Cerebellar cortex (tissue), 1 donor: ENCODE measurements at places on chromosomes 2 and 18.

- DNase-seq, result no peak
Observed at GRCh38 chr2:128594953-128595677, 276.4 kb upstream of the HS6ST1 start.

DNA sequence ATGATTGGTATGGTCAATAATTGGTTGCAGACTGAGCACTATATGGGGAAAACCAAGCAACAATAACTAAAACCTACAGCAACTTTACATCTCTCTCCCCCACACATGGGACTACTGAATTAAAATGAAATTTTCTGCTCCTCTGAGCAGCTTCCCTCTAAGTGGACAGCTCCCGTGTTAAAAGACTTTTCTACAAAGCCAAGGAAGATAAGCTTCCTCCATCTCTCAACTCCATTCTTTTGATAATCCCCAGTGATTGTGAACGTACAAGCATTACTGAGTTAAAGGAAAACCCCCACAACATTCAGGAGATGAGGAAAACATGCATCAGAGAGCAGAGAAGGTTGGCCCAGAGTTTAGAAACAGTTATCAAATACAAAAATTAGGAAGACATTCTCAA, 21.9 kb downstream of the CCBE1 start:
- no peak for DNase-seq

GRCh38 chr2:132670496-132671150, 618 bp upstream of the LYPD1 start:
- DNase-seq, result no peak

GRCh38 chr18:8811115-8811514, 105.8 kb downstream of the MTCL1 start:
- no peak for DNase-seq

DNA sequence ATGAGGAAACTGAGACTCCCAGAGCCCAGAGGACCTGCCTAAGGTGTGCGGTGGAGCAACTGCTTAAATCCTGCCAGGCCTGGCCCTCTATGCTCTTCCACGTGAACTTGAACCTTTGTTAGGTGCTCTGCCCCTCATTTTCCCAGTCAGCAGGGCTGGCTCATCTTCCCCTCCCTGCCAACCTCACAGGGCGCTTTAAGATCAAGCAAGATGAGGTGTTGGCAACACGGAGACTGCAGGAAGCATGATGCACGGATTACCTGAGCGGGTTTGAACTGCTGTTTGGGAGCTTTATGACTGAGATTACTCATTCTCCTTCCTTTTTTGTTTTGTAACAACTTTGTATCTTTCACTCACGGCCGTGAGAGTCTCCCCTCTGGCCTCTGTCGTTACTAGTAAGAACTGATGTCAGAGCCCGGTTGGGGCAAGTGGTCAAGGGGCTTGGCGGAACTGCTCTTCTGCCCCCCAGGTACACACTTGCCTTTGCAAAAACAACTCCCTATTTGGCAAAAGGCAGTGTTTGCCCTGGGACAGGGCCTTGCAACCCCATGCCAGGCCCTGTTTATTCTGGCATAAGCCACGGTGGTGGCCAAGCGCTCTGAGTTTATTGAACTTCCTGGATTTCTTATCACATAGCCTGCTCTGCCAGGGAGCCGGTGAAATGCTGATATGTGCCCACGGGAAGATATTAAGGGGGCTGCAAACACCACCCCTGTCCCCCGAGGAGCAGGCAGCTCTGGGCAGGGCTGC, 127.8 kb downstream of the INHBB start:
- no peak for DNase-seq

DNA sequence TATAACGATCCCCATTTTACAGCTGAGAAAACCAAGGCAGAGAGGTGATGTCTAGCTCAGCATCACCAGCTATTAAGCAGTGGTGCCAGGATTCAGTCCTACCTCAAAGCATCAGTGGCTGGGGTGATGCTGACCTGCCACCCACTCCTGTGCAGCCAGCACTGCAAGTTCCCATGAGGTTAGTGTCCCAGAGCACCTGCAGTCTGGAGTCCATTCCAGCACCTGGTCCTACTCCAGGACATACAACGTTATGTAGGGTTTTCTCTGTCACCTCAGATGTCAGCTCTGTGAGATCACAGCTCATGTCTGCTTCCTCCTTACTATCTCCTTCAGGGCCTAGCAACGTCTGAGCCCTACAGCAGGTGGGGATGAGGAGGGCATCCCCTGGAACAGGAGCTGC, 328.0 kb upstream of the HS6ST1 start:
- DNase-seq, result no peak

DNA sequence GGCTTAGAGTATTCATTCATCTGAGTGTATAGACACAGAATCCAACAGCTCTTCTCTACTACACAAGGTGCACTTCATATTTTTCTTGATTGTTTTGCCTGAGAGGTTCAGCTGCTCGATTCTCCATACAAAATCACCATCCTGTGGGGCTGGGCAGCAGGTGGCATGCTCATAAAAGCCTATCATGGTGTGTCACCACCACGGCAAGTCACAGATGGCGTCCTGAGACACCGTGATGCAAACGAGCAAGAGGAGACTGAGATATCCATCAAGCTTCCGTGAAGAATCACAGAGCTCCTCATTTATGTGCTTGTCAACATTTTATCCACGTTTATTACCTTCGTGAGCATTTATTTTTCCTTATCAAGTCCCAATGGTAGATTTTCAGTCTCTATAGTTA, 22.4 kb upstream of the NRP2 start:
- DNase-seq, result no peak

GRCh38 chr2:113157897-113158753, 15.6 kb upstream of the PSD4 start:
- DNase-seq, result no peak

GRCh38 chr2:159199761-159200465, 86.6 kb downstream of the WDSUB1 start:
- DNase-seq, result no peak

DNA sequence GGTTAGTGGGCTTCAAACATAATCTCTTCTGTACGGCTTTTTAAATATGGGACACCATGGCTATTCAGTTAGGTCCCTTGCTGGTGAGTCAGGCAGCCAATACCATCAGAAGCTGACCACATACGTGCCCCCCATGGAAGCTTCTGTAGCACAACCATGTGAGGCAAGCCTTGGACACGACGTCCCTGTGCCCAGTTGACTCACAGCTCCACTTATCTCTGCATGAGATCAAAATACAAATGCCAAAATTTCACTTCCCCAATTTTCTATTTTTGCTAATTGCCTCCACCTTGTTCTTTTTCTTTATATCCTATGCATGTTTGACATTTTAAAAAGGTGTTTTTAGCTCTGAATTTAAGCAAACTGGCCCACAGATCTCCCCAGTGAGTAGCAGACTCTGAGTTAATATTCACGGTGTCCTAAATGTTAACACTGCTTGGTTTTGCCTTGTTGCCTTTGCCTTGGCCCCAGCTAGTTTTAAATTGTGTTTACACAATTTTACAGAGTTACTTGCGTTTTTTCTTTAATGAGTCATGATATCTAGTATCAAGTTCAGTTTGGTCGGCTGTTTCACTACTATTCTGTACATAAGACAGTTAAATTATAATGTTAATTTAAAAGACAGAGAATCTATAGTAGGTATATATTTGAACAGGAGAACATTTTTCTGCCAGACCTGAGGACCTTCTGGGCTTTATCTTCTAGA, 77.5 kb downstream of the CDCA7 start:
- no peak for DNase-seq

DNA sequence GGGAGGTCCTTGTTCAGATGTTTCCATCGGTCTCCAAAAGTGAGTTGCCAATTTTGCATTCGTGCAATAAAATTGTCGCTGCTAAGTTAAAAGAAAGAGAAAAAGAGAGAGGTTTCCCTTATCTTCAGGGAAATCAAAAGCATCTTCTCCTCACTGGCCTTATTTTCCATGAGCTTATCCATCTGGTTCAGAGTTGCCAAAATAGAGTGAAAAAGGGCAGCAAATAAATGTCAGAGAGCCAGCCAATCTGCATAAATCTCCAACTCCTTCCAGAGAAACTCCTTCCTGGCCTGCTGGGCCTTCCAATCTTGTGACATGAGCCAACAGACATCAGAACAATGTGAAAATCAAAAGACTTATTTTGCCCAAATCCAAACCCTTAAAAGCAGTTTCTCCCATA, 28.4 kb downstream of the PAX3 start:
- DNase-seq, result no peak

DNA sequence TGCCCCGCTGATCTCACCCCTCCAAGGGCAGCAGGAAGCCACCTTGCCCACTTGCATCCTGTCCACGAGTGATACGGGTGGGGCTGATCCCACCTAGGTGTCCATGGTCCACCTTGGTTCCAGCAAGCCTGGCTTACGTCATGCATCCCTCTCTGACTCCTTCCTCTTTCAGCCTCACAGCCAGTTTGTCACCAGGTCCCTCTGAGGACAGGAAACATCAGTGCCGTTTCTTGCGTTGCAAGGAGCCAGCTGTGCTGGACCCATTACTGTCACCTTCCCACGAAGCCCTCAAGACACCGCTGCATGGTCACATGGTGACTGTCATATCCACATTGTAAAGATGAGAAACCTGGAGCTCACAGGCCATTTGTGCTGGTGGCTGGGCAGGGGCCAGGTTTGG, 34.8 kb upstream of the TWIST2 start:
- DNase-seq, result no peak

DNA sequence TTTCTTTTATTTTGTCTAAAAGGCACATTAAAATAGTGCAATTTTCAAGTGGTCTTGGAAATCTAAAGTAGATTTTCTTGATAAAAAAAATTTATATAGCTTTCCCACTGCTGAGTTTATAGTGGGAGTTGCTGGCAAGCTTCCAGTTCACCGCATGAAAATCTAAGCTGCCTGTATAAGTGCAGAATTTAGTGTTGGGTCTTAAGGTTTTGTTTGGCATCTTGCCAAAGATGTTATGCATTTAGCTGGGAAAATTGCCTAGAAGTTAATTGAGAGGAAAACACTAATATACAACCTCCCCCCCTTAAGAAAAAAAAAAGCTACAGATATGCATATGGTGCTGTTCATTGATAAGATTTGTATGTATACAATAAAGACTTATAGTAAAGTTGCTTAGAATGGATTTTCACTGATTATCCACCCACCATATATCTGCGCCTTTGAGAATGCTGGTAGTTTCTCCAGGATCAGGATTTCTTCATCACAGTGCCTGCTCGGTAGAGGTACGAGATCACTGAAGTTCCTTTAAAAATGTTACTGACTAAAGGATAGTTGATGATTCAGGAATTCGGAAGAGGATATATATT, 803.2 kb upstream of the POU3F3 start:
- DNase-seq, result no peak

DNA sequence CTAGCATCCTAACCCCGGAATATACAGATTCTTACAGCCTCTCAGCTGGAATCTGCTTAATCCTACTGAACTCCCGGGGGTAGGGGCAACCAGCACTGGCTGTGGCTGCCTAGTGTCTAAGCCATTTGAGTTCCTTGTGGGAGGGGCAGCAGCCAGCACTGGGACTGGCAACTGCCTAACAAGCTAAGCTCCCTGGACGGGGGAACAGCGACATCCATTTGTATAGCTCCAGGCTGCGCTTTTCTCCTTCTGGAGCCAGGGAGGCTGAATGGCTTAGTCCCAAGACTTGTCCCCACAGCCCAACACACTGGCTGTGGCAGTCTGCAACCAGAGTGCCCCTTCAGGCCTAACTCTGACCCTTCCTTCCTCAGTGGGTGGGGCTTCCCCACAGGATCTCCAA, 787.2 kb downstream of the METTL4 start:
- DNase-seq, result no peak

- peak; percentile 66 for DNase-seq
Observed at GRCh38 chr2:66582987-66583880, 148.3 kb downstream of the MEIS1 start.

GRCh38 chr2:240917684-240918257, 11.6 kb downstream of the CROCC2 start:
- DNase-seq, result no peak

DNA sequence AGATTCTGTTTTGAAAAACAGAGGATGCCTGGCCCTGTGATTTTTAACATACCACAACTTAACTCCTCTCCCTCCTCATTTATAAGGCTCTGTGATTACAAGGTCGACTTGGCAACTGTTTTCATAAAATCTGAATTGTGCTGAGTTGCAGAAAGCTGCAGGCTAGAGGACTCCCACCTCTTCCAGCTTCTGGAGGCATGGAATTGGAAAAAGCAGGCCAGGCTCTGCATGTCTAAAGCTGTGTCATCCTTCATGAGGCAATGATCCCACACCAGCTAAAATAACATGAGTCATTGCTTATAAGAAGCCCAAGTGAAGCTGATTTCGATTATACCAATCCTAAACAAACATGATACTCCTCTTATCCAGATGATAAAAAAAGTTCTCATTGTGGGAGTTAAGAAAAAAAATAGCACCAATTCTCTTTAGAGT, 11.7 kb downstream of the ARHGAP28 start:
- no peak for DNase-seq

GRCh38 chr2:150471813-150472510, 15.5 kb downstream of the RND3 start:
- DNase-seq, result no peak
